ENCODE measurements at places on chromosomes 2 and 18. TPM values are rescaled to one million over a fixed set of nuclear protein-coding genes. Genes with fewer than 3 reads are reported as not detected.

- no peak for DNase-seq
Observed at GRCh38 chr2:181892799-181893435, 1.4 kb downstream of the ITPRID2 start.

GRCh38 chr2:26245231-26245732, 543 bp downstream of the HADHB start:
- peak; percentile 26 for DNase-seq

DNA sequence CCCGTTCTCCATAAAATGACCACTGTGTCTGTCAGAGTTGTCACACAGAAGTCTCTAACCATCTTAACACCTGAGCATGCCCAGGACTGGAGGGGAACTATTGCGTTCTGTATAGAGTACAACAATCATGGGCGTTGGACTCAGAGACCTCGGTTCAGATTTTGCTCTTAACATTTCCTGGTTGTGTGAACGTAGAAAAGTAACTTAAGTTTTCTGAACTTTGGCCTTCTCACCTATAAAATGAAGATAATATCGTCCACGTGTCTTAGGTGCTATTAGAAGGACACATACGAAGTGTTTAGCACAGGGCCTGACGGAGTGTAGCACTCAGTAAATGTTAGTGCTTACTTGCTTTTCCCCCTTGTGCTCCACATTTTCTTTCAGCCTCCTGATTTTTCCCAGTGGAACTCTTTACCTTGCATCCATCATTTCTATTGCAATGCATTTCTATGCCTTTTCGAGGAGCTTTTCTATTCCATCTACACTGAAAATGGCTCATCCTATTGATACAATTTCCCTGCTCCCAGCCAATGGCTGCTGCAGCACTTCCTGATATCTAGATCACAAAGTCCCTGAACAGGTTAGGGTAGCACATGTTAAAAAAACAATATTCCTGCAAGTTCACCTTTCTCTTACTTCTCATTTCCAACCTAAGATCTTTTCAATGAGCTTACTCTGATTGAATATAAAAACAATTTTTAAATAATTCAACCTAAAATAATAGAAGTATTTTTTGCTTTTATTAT, 22.7 kb downstream of the DPP10 start:
- DNase-seq: no peak

DNA sequence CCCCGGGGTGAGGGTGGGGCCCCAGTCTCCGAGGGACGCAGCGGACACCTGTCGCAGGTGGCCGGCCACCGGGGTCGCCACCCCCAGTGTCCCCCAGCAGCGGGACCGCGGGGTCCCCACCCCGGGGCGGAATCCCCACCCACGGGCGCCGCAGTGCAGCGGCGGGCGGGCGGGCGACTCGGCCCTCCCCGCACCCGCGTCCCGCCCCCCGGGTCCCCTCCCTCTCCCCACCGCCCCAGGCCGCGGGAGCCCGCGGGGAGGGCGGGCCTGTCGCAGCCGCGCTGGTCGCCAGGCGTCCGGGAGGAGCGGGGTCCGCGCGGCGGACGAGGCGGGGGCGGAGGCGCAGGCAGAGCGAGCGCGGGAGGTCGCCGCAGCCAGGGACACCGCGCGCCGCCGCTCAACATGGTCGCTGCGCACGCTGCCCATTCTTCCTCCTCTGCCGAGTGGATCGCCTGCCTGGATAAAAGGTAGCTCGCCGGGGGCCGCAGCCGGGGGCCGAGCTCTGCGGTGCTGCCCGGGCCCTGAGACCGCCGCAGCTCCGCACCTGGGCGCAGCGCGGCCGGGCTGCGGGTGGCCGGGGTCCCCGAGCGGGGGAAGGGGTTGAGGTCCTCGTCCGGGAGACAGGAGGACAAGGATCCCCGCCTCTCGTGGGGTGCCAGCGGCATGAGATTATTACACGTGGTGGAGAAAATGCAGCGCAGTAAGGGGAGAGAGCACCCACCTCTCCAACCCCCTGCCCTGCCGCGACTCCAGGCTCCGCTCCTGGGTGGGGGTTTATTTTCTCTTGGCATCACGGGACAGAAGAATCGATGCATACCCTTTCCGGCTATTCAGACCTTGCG, at the start of gene RAPGEF4:
RAPGEF4 (plus strand) TSS at position 264 of the 842 bp plus-strand sequence; CDS start at position 403, 139 bp downstream.
- peak; percentile 47 for DNase-seq

The MGAT5 gene
- total RNA-seq: 124 TPM

GRCh38 chr18:323253-323622, 55.4 kb upstream of the THOC1 start:
- no peak for DNase-seq
